ENCODE measurements at places on chromosomes 3 and 15. TPM values are rescaled to one million over a fixed set of nuclear protein-coding genes. Genes with fewer than 3 reads are reported as not detected.

The ATP13A4 gene
- not detected for total RNA-seq

The PLSCR2 gene
- not detected for total RNA-seq

The PLIN1 gene
- total RNA-seq: 0.08 TPM

The ALDH1L1 gene
- total RNA-seq: 0.08 TPM

The MNS1 gene
- 0.39 TPM for total RNA-seq
